ENCODE measurements at places on chromosomes 4 and X. TPM values are rescaled to one million over a fixed set of nuclear protein-coding genes. Genes with fewer than 3 reads are reported as not detected.
A peak's percentile ranks its signal among the peaks of the same experiment; 100 is the strongest.

GRCh38 chr4:41359422-41359775 is 102.7 kb downstream of the UCHL1 start:
- H3K27ac ChIP-seq: no peak overlapping the region
- H3K4me3 ChIP-seq: no peak overlapping the region
- no peak for DNase-seq
- H3K4me1 ChIP-seq: peaks cover 24% of the 10 kb centered on the region
- H3K27me3 ChIP-seq: peaks cover 8% of the 10 kb centered on the region

Gene TSC22D3
- 199 TPM for total RNA-seq

Gene RPA4
- 0.12 TPM for total RNA-seq

GRCh38 chr4:4492161-4492847 is 49.5 kb downstream of the STX18 start:
- peaks cover 17% of the 10 kb centered on the region for H3K4me1 ChIP-seq
- no peak overlapping the region for H3K27ac ChIP-seq
- no peak for DNase-seq
- H3K27me3 ChIP-seq: no peaks in the 10 kb centered on the region
- H3K36me3 ChIP-seq: no peaks in the 10 kb centered on the region

Gene GAGE2A
- total RNA-seq: not detected

DNA sequence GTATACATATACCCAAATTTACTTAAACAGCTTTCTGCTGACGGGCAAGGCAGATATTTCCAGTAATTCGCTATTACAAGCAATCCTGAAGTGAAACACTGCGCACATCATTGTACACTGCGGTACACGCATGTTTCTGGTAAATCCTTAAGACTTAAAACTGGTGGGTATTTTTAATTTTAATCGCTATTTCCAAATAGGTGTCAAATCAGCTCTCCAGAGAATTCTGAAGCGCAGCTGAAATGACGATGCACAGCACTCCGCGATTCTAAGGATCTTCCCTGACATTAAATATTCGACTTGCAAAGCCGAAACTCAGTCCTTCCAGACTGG is 361 bp downstream of the TMEM128 start:
- H3K4me3 ChIP-seq: peak overlapping the region; percentile 88
- peaks cover 16% of the 10 kb centered on the region for H3K36me3 ChIP-seq
- H3K4me1 ChIP-seq: peaks cover 24% of the 10 kb centered on the region
- peak overlapping the region; percentile 99 for H3K27ac ChIP-seq
- no peak for DNase-seq
- no peaks in the 10 kb centered on the region for H3K27me3 ChIP-seq

GRCh38 chrX:142428916-142429315 is 223.8 kb upstream of the MAGEC2 start:
- no peaks in the 10 kb centered on the region for H3K36me3 ChIP-seq
- no peak overlapping the region for H3K27ac ChIP-seq
- H3K4me1 ChIP-seq: no peaks in the 10 kb centered on the region
- no peak for DNase-seq
- no peak overlapping the region for H3K4me3 ChIP-seq
- H3K27me3 ChIP-seq: no peaks in the 10 kb centered on the region

- no peak for DNase-seq
- no peaks in the 10 kb centered on the region for H3K36me3 ChIP-seq
- no peak overlapping the region for H3K4me3 ChIP-seq
Measured at GRCh38 chr4:102492531-102493241, 8.5 kb upstream of the NFKB1 start.

Gene AMTN
- not detected for total RNA-seq

Gene TXK
- not detected for total RNA-seq

Gene REPS2
- total RNA-seq: 2.2 TPM

- H3K27me3 ChIP-seq: no peaks in the 10 kb centered on the region
- peaks cover 14% of the 10 kb centered on the region for H3K36me3 ChIP-seq
- DNase-seq: no peak
- H3K27ac ChIP-seq: no peak overlapping the region
- no peaks in the 10 kb centered on the region for H3K4me1 ChIP-seq
- H3K4me3 ChIP-seq: no peak overlapping the region
Measured at GRCh38 chr4:129037093-129037492, 56.2 kb downstream of the SCLT1 start.

GRCh38 chrX:46601283-46601682 is 27.7 kb downstream of the CHST7 start:
- no peak overlapping the region for H3K27ac ChIP-seq
- H3K4me1 ChIP-seq: peaks cover 15% of the 10 kb centered on the region
- H3K27me3 ChIP-seq: no peaks in the 10 kb centered on the region
- H3K36me3 ChIP-seq: no peaks in the 10 kb centered on the region
- no peak overlapping the region for H3K4me3 ChIP-seq

DNA sequence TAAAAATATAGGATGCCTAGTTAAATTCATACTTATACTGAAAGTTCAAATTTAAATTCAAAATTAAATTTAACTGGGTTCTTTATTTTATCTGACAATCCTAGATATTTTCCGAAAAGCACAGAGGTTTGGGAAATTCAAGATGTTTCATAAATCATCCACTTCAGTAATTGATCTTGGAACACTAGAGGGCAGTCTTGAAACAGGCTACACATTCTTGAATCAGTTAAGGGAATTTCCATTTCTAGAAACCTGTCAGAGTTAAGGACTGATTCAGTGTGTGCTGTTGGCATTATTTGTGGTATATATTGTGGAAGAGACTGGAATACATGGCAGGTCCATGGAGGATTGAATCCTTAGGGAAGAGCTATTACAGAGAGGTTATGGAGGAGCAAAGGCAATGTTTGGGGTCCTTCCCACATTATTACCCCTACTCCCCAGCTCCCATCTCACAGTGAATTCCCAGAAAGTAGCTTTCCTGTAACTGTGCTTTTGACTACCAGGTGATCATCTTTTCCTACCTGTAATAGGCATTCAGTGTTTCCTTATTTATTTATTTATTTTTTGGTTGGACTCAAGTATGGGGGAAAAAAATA is 92.9 kb downstream of the EGF start:
- no peak overlapping the region for H3K4me3 ChIP-seq
- H3K36me3 ChIP-seq: no peaks in the 10 kb centered on the region
- no peaks in the 10 kb centered on the region for H3K4me1 ChIP-seq
- no peak overlapping the region for H3K27ac ChIP-seq
- no peak for DNase-seq

- no peak overlapping the region for H3K4me3 ChIP-seq
- peaks cover under 1% of the 10 kb centered on the region for H3K36me3 ChIP-seq
- DNase-seq: no peak
- no peak overlapping the region for H3K27ac ChIP-seq
- H3K4me1 ChIP-seq: peaks cover 15% of the 10 kb centered on the region
Measured at GRCh38 chr4:156411531-156411930, 457.9 kb upstream of the CTSO start.

Gene CXCL5
- 0.22 TPM for total RNA-seq

DNA sequence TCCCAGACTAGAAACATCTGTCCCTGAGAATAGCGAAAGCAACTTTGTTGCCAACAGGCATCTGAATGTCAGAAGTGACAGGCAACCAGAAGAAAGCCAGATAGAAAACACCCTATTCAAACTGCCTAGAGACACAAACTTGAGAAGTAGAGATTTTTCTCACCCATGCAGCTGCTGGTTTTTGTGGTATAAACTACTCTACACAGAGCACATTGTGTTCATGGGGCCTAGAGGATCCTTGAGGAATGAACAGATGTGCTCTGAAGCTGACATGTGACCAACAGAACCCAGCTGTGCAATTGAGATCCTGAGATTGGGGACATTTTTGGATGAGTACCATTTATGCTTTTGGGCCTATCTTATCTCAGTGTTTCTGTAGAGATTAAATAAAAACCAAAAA is 63.6 kb upstream of the NRK start:
- H3K4me1 ChIP-seq: no peaks in the 10 kb centered on the region
- DNase-seq: no peak
- H3K27me3 ChIP-seq: no peaks in the 10 kb centered on the region

GRCh38 chrX:127187095-127187494 is 367.6 kb downstream of the PRR32 start:
- H3K27ac ChIP-seq: no peak overlapping the region
- H3K4me3 ChIP-seq: no peak overlapping the region
- H3K27me3 ChIP-seq: no peaks in the 10 kb centered on the region
- no peaks in the 10 kb centered on the region for H3K36me3 ChIP-seq

DNA sequence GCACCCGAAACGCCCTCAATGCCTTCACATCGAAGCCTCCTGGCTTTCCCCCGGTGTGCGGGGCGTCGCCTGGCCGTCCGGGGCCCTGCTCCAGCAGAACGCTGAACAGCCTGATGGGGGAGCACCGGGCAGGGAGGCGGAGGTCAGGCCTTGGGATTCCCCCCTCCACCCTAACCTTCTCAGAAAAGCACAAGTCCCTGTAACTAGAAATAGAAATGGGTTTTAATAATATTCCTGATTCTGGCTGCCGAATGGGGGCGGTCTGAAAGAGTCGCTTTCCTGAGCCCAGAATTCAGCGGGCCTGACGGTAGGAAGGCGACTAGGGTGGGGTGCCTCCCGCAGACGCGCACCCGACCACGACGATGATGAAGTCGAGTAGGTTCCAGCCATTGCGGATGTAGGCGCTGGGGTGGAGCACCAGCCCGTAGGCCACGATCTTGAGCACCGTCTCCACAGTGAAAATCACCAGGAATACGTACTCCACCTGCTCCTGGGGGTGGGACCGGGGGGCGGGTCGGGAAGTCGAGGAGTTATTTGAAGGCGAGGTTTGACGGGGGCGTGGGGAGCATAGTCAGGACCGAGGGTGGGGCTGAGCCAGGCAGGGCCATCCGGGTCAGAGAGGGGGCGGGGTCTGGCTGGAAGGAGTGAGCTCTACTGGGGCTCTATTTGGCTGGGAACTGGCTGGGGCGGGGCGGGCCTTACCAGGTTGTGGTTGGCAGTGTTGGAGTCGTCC is 2.5 kb downstream of the CACNA1F start:
- H3K27me3 ChIP-seq: no peaks in the 10 kb centered on the region
- H3K4me3 ChIP-seq: no peak overlapping the region
- no peaks in the 10 kb centered on the region for H3K36me3 ChIP-seq

DNA sequence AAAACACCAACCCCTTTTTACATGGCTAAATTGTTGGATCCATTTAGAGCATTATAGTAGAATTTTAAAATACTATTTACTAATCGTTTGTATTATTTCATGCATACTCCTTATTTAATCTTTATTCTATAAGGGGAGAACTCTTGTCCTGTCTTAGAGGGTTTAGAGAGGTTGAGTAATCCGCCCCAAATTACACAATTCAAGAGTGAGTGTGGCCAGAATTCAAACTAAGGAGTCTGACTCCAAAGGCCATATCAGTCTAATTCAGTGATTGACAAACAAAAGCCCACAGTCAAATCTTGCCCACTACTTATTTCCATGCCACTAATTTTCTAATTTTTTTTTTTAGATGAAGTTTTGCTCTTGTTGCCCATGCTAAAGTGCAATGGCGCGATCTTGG is 33.7 kb upstream of the NEIL3 start:
- DNase-seq: no peak
- no peaks in the 10 kb centered on the region for H3K36me3 ChIP-seq
- no peaks in the 10 kb centered on the region for H3K4me1 ChIP-seq
- H3K27me3 ChIP-seq: no peaks in the 10 kb centered on the region
- no peak overlapping the region for H3K27ac ChIP-seq

DNA sequence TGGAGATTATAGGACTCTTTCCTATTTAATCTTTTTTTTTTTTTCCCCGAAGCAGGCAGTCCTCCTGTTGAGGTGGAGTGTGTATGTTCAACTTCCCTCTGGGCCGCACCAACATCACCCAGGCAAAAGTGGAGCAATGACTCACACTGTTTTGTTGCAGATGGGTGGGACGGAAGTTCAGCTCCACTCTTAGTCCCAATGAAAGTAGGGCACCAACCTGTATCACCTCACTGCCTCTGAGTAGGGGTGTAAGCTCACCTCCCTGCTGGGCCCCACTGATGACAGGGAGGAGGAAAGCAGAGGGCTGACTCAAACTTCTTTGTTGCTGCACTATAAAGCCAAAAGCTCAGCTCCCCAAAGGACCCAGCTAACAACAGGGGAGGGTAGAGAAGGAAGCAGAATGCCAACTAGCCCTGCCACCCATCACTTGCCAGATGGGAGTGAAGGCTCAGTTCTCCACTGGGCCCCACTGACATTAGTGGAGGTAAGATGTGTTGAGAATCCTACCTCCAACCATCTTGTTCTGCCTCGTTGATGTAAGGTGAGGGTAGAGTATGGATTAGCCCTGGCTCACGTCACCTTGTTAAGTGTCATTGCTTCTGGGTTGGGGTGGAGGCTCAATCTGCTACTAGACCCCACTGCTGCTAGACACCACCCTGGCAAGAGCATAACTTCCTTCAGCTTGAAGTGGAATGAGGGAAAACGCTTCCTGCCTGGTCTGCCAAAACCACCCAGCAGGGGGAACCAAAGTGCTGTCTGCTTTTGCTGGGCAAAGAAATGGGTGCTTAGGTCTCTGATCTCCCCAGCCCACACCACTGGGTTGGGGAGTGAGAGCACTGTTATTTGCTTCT is 14.1 kb downstream of the RPS6KA3 start:
- H3K27me3 ChIP-seq: no peaks in the 10 kb centered on the region
- H3K27ac ChIP-seq: no peak overlapping the region
- DNase-seq: no peak
- H3K36me3 ChIP-seq: no peaks in the 10 kb centered on the region

Gene LUZP4
- total RNA-seq: not detected

Gene KLF8
- 1.2 TPM for total RNA-seq

DNA sequence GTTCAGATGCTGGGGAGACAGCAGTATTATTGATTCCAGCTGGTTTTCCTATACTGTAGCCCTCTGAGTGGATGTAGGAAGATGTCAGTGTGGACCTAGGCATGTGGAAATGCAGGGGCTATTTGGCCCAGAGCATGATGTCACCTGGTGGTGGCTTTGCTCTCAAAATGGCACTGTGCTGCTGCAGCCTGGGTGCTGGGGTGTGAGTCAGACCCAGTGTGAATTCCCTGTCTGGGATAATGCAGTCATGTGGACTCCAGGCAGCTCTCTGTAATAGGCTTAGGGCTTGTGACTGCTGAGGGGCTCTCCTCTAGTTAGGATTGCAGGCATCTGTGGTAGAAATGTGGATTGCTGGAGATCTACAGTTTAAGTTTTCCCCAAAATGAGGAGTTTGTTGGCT is 70.7 kb downstream of the DCAF8L2 start:
- H3K36me3 ChIP-seq: no peaks in the 10 kb centered on the region
- no peak overlapping the region for H3K4me3 ChIP-seq
- no peak overlapping the region for H3K27ac ChIP-seq
- H3K4me1 ChIP-seq: peaks cover 4% of the 10 kb centered on the region
- DNase-seq: no peak

DNA sequence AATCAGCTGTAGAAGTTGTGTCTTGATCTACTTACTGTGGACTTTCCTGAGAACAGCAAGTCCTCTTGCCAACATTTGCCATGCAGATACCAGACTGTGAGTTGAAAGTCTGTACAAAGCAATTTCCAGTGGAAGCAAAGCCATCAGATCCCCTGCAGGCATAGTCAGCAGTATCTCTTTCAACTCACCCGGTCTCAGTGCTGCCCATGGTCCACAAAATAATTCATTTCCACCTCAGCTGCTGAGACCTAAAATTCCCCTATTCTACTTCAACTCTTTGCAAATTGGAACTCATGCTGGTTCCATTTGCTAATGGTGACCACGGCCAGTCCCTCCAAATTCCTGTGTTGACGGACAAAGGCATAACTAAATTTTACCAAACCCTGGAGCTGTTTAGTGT is 46.0 kb upstream of the RPL34 start:
- H3K27ac ChIP-seq: no peak overlapping the region
- no peaks in the 10 kb centered on the region for H3K36me3 ChIP-seq
- H3K4me1 ChIP-seq: peaks cover 9% of the 10 kb centered on the region
- DNase-seq: no peak

Gene PAGE2
- total RNA-seq: not detected

All from chondrocyte (in vitro differentiated cells).